H9 (cell line): ENCODE measurements at places on chromosomes 11 and 22. TPM values are rescaled to one million over a fixed set of nuclear protein-coding genes. Genes with fewer than 3 reads are reported as not detected.

The E2F8 gene
- 11.0 and 11.3 TPM in 2 replicates for total RNA-seq

DNA sequence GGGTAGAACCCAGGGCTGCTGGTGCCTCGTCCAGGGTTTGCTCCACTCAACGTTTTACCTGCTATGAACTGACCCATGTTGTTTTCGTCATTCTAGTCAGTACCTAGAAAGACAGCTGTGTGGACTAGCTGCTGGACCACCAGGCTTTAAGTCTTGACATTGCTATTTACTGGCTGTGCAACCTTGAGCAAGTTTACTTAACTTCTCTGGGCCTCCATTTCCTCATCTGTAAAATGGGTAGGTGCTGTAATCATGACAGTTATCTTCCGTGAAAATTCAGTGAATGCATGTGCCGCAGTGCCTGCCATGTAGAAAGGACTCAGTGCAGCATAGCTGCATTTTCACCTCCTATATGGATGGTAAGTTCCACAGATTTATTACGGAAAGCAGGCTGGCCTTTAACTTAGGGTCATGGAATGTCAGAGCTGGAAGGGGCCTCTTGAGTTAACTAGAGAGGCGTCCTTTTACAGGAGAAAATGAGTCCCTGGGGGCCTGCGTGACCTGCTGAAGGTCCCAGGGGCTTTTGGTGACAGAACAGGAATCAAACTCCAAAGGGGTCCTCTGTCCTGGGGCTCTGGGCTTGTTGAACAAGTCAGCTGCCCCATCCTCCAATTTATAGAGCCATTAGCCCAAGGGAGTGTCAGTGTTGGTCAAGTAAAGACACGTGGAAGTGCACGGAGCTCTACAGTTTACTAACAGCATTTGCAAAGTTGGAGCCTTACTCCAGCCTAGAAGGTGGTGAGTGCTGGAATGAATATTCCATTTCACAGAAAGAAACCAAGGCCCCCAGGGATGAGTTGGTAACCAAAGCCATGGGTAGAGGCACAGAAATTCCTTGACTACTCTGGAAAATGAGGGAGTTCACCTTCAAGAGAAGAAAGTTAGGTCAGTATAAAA, 12.0 kb upstream of the MALAT1 start:
- DNase-seq = no peak

DNA sequence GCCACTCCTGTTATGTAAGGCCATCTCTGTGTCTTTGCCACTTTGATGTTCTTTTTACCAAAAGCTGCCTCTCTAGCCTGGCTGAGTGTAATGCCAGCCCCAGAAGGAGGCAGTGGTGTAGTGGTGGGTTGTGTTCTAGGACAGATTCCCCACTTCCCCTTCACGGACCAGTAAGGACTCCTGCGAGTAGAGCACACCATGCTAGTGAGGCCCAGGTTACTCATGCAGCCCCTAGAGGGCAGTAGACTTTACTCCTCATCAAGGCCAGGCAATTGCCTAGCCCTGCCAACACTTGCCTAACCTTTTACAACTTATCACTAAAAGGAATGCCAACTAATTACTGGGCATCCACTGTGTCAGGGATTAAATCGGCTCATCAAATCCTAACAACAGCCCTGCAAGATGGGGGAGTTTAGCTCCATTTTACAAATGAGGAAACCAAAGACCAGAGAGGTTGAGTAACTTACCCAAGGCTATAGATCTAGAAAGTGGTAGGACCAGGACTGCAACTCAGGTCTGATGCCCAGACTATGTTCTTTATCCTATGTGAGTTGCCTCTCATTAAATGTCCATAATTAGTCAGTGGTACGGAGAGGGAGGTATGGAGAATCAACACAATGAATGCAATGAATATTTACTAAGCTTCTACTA, 75.3 kb downstream of the APIP start:
- peak; percentile 55 for DNase-seq

- DNase-seq = no peak
Observed at GRCh38 chr11:61913699-61914395, 3.5 kb downstream of the RAB3IL1 start.

The OR6A2 gene
- total RNA-seq = 0.33 and 0.35 TPM in 2 replicates

DNA sequence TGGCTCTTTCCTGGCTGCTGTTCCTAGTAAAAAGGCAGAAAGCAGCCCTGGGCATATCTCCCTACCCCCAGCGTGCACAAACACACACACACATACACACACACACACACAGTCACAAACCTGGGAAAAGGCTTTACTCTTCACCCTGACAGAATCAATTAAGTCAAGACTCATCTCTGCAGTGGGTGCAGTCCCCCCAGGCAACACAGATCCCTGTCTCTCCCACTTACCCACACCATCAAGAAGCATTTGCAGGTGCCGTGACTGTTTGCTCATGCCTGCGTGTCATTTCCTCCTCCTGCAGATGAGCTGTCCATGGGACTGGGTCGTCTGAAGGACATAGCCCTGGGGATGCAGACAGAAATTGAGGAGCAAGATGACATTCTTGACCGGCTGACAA, 28.6 kb downstream of the SNAP29 start:
- no peak for DNase-seq

DNA sequence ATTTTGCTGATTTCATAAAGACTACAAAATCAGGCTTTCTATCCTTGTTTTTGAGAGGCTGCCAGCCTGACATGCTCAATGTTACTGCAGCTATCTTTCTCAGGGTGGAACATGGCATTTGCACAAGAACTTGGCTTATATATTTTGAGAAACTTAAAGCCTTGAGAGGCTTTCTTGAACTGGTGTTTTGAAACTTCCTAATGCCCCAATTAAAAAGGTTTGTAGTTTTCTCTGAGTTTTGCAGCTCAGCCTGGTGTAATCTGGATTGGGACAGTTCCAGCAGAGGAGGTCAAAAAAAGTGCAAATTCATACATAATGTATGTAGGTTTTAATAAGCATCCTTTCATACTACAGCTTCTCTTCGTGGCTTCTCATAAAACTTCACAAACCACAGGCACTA, 223.4 kb downstream of the FAM76B start:
- no peak for DNase-seq
